CD8-positive, alpha-beta memory T cell (primary cell): ENCODE measurements at places on chromosomes 5 and 9.

DNA sequence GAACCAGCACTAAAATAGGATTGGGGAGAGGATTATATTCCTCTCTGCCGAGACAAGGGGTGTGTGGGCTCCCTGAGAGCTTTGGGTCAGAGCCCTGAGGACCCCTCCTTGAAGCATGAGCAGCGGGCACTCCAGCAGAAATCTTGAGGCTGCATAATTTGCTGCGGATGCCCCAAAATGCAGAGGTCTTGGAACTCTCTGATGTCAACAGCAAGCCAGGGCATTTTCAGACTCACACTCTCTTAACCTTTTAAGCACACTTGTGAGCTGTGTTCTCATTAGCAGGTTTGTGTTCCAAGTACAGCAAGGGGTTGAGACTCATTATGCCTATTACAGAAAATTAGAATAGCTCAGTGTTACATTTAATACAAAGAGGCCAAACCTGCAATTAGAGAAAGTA is 513.0 kb upstream of the ADAMTS16 start:
- DNase-seq = no peak

DNA sequence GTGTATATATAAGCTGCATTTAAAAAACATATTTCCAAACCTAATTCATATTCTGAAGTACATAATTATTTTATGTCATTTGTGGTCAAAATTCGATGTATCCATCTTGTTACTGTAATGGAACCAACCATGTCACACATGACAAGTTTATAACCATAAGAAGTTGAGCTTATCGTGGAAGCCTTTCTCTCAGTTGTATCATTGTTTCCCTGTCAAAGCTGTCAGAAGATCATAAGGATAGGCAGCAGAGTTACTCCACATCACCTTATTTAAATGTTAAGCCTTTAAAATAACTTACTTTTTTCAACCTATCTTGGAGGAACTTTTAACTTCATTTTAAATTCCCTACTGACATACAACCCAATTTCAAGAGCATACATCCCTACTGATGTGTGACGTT is 841.5 kb downstream of the PTPRD start:
- DNase-seq = no peak

- DNase-seq = no peak
Observed at GRCh38 chr9:37836386-37836785, 35.8 kb downstream of the DCAF10 start.

- DNase-seq = no peak
Observed at GRCh38 chr9:68832861-68833518, 128.0 kb downstream of the PIP5K1B start.

DNA sequence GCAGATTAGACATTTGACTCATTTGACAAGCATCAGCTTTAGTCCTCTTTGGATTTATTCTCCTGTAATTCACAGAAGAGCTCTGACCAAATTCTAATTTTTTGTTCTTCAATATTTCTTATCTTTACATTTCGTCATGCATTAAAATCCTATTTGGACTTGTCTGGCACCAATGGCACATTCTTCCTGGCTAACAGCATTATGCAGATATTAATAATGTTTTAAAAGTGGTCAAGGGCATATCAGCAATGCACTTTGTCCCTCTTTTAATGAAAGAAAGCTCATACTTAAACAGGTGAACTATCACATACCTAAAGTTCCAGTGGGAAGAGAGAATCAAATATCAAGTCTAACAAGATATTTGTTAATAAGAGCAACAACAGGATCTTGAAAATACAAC is 270.4 kb downstream of the ARL15 start:
- no peak for DNase-seq

DNA sequence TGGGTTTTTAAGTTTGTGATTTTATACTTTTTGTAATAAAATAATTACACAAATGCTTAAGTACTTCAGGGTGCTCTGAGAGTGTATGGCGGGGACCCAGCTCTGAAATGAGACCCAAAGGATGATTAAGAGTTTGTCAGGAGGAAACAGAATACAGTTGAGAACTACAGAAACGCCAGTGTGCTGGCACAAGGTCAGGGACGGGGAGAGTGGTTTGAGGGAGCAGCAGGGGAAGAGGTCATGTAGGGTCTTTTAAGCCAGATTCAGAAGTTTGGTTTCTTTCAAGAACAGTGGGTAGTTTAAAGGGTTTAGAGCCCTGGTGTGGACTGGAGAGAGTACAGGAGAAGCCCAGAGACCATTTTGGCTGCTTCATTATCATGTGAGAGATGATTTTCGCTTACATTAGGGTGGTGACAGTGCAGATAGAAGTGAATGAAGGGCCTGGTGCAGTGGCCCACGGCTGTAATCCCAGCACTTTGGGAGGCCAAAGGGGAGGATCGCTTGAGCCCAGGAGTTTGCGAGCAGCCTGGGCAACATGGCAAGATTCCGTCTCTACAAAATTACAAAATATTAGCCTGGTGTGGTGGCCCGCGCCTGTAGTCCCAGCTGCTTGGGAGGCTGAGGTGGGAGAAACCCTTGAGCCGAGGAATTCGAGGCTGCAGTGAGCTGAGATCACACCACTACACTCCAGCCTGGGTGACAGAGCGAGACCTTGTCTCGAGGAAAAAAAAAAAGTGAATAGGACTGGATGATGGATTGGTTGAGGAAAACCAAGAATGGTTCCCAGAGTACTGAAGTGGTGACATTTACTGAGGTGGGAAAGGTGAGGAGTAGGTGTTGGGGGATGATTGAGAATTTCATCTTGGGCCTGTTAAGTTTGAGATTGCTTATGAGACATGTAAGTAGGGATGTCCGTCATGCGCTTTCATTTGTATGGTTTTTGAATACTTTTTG is 1.4 kb upstream of the ETF1 start:
- DNase-seq = no peak

DNA sequence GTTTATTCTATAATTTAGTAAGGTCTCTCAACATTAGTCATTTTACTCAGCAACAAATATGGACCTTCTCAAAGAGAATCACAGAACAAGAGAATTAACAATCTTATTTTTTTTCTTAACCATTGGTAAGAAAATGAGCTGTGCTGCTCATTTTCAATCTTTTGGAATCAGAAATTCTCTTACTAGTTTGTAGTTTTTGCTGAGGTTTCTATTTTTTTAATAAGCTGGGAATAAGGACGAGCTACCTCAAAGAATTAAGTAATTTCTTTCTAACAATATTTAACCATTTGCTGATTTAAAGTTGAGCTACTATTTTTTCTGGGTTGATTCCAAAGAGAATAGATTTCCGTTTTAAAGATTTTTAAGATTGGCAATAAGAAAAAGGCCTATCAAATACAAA is 44.2 kb downstream of the PLGRKT start:
- no peak for DNase-seq

- DNase-seq = no peak
Observed at GRCh38 chr5:74767579-74767913, 497 bp downstream of the NSA2 start.

DNA sequence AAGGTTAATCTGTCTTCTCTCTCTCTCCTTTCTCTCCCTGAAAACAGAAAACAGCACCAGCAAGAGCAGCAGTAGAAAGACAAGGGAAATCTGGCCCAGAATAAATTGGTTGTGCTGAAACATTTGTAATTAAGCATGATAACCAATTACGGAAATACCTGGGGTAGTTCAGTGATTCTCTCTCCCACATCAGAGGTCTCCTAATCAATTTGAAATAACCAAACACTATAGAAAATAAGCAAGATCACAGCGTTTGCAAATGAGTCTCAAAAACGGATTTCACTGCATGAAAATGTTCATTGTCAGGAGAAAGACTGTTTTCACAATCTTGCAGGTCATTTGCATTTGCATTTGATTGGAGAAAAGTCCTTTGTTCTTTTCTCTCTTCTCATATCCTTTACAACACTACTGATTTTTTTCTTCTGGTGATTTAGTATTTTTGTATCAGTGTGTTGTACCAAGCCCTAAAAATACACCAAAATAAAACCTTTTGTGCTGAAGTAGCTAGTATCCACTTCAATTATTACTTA is 36.8 kb upstream of the CDH6 start:
- no peak for DNase-seq

DNA sequence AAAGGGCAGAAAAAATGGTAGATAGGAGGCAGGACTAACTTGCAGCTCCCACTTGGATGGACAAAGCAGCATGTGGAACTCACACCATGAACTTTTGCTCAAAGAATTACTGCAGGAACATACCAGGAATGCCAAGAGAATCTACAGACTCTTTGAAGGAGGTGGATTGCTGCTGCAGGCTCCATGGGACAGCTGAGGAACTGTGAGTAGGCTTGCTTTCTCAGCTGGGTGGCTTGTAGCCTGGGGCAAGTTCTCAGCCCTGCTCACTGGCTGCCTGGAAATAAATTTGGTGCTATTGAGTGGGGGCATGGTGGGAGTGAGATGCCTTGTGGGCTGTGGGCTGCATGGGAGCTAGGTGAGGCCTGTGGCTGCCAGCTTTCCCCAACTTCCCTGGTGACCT is 574.5 kb downstream of the PRELID2 start:
- no peak for DNase-seq

GRCh38 chr9:30972654-30973053 is 1411.8 kb upstream of the ACO1 start:
- DNase-seq = no peak

DNA sequence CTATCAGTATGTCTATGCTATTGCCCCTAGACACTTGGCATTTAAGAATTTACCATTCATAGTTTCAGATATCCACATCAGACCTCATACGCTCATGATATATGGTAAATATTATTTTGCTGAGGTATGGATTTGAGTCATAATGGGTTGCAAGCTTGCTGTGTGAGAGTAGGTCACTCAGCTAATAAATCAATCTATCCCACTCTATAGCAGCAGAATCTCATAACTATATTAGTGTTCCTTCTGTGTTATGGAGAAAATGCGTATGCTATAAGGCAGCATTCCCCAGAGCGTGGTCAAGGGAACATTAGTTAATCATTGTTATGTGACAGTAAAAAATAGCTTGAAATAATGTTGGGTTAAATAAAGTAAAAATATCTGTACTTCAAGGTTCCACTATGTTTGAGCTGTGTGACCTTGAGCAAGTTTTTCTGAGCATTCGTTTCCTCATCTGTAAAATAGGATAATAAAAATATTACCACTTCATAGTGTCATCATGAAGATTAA is 7.7 kb downstream of the TRIM32 start:
- DNase-seq = no peak

DNA sequence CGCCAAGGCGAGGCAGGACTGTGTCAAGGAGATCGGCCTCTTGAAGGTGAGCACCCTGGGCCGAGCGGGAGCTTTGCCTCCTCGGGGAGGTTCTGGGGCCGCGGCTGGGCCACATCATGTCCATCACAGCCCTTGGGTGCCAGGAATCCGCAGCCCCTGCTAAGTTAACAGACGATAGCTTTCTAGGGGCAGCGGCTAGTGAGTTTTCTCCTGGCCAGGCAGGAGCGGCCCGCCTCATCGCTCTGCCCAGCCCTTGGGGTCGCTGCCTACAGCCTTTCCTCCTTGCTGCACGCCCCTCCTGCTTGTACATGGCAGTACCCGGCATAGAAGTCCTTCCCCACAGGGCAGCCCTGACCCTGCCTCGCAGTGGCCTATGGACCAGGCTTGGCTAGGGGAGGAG is 56.2 kb downstream of the NEK6 start:
- no peak for DNase-seq

DNA sequence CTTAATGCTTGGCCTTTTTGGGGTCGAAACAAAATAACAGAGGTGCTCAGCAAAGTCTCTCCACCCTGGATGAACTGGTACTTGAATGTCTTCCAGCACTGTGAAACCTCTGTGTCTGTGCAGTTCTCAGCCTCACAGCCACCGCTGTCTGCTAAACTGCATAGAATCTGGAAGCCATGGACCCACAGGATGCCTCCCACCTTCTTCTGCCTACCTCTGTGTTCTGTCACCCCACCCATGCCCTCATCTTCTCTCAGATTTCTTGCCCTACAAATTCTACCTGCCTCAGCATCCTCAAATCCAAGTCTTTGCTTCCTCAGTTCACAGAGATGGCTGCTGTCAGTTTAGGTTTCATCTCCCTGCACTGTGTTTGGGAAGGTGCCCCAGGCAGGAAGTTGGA is 35.6 kb downstream of the EXOSC2 start:
- DNase-seq = no peak
